ENCODE measurements at places on chromosomes 2 and 18.

GRCh38 chr2:127085317-127085681 is 21.7 kb downstream of the BIN1 start:
- no peak for DNase-seq

- no peak for DNase-seq
Measured at GRCh38 chr2:71220743-71221142, 6.2 kb downstream of the PAIP2B start.

DNA sequence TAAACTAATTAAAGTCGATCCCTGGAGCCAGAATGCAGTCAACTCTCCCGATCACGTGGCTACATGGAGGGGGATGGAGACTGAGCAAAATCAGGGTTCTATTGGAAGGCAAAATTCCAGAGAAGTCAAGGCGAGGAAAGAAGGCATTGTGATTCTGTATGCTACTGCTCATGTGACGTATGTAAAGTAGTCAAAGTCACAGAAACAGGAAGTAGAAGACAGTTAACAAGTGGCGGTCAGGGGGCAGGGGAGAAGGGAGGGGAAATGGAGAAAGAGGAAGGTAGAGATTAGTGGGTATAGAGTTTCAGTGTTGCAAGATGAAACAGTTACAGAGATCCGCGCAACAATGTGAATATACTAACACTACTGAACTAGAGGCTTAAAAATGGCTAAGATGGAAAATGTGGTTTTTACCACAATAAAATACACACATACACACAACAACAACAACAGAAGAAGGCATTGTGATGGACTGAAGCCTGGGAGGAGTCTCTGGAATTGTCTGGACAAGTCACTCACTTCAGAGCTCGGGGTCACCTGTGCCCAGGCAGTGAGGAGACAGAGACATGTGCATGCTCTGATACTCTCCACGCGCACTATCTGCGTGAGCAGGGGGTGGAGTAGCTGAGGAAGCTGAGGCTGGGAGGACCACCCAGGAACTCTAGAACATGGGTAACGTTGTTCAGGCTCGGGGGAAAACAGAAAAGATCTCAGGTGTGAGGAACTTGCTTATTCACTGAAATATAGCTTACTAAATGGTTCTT is 89.9 kb upstream of the CDCA7 start:
- DNase-seq: no peak

DNA sequence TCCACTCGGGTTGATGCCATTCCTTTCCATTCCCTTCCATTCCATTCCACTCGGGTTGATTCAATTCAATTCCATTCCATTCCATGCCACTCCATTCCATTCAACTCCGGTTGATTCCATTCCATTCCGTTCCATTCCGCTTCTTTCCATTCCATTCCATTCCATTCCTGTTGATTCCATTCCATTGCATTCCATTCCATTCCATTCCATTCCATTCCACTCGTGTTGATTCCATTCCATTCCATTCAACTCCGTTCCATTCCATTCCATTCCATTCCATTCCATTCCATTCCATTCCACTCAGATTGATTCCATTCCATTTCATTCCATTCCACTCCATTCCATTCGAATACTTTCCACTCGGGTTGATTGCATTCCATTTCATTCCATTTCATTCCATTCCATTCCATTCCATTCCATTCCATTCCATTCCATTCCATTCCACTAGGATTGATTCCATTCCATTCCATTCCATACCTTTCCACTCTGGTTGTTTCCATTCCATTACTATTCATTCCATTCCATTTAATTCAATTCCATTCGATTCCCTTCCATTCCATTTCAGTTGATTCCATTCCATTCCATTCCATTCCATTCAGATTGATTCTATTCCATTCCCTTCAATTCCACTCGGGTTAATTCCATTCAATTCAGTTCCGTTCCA is 1141.8 kb downstream of the RPIA start:
- no peak for DNase-seq

- no peak for DNase-seq
Measured at GRCh38 chr2:12167525-12168317, 421.3 kb downstream of the LPIN1 start.

GRCh38 chr2:231571661-231572191 is 20.9 kb upstream of the TEX44 start:
- DNase-seq: no peak

DNA sequence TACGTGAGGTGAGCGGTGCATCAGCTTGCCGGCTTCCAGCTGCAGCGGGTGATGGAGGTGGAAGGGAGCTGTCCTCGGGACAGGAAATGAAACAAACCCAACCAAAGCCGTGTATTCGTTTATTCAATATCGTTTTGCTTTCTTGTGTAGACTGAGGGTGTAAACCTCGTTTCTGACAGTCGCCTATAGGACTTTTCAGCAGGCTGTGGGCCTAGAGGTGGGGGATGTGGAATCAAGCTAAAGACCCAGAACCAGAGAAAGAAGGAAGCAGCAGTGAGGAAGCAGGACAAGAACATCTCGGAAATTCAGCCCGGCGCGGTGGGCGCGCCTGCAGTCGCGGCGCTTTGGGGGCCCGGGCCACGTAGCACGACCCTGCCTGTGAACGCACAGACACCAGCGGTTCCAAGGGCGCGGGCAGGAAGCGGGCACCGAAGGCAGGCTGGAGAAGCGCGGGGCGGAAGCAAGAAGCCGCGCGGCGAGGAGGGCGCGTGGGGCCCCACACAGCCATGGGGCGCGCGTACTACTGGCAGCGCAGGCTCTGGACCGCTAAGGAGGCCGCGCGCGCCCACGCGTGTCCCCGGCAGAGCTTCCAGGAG is 755 bp upstream of the ATP9B start:
- no peak for DNase-seq

- no peak for DNase-seq
Measured at GRCh38 chr2:110737783-110738182, 5.4 kb downstream of the ACOXL start.

GRCh38 chr2:157315901-157316300 is 9.7 kb downstream of the ERMN start:
- no peak for DNase-seq

DNA sequence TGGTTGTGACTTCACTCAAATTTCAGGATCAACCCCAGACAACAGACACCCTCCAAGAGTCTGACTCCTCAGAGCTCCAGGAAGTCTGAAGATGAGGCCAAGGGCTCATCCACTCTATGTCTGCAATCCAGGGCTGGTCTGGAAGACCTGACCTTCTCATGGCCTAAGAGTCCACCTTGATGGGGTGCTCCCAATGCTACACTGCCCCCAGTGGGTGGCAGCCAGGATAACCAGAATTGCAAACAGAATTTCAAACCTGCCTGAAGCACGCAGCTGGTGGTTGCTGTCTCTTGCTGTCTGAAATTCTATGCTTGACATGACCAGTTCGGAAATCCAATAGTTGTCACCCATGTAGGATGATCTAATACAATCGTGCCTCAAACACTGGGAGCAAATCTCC is 96.0 kb downstream of the UXS1 start:
- DNase-seq: no peak

GRCh38 chr2:237234268-237234667 is 148.6 kb downstream of the COPS8 start:
- DNase-seq: no peak

DNA sequence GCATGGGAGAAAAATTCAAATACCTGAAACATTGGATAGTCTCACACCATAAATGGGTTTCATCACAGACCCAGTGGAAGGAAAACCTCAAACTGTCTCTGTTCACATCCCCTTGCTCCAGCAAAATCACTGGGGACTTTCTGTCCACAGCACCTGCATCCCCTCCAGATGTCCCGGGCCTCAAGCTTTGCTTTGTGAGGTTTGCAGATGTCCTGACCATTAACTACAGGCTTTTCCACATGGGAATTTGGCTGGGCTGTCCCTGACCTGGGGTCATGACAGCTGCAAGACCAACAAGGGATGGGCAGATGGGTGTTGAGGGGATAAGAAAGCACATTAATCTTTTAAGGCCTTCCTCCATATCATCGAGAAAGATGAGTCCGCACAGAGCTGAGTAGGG is 427.9 kb downstream of the TXNL1 start:
- no peak for DNase-seq

GRCh38 chr2:238289574-238289973 is 1.2 kb upstream of the PER2 start:
- no peak for DNase-seq

DNA sequence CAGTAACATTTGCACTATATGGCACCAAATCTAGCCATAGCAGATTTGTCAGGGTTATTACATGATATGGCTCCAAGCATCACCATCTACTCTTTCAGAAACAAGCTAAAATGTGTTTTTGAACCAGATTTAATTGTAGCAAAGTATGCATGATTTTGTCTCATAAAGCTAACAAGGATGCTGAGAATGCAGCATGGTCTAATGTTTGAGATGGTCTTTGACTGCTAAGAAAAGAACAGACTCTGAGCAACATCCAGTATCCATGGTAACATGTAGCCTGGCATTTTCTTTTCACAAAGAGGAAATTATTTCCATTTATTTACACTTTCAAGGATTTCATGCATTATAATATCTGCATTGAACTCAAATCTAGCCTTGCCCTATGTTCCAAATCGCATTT is 206.5 kb downstream of the PDE1A start:
- DNase-seq: no peak

DNA sequence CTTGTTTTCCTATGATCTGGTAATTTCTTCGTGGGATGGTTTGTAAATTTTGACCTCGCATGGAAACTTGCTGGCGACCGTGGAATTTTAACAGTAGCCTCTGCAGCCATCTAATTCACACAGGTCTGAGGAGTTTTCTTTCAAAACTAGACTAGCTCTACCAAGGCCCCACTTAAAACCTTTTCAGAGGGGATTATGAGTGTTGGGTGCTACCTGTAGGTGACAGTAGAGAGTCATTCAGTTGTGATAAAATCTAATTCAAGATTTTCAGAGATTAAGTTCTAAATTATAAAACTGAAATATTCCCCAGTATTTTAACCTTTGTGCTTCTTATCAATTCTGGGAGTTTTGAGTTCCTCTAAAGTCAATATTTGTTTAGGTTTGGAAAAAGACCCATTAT is 31.0 kb downstream of the THSD7B start:
- no peak for DNase-seq

GRCh38 chr18:25686960-25687500 is 335.1 kb upstream of the ZNF521 start:
- no peak for DNase-seq

GRCh38 chr2:101817481-101817880 is 120.0 kb downstream of the MAP4K4 start:
- DNase-seq: no peak

DNA sequence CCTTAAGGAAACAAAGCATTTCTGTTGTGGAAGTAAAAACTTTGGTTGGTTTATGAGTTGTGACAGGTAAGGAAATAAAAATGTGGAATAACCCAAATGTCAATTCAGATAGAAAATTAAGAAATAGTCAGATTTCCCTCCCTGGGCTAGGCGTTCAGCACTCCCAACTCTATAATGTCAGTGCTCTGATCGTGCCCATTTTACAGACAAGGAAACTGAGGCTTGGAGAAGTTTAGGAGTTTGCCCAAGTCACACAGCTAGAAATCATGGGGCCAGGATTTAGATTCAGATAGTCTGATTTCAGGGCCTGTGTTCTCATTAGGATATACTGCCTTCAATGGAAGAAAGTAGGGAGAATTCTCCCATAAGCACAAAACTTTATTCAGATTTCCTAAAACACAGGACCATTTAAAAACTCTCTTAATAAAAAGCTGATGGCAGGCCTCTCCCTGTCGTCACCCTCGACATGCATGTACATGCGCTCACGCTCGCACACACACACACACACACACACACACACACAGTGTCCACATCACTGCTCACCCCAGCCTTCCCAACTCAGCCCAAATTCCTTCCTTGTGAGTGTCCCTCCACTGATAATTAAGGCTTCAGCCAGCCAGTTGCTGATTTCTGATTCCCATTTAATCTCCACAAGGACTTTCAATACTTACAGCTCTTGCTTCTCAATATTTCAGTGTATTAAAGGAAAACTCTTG is 49.1 kb upstream of the SLC14A2 start:
- no peak for DNase-seq

- DNase-seq: no peak
Measured at GRCh38 chr2:96195410-96196066, 13.1 kb downstream of the STARD7 start.

GRCh38 chr18:53153281-53153680 is 813.3 kb downstream of the DCC start:
- no peak for DNase-seq

DNA sequence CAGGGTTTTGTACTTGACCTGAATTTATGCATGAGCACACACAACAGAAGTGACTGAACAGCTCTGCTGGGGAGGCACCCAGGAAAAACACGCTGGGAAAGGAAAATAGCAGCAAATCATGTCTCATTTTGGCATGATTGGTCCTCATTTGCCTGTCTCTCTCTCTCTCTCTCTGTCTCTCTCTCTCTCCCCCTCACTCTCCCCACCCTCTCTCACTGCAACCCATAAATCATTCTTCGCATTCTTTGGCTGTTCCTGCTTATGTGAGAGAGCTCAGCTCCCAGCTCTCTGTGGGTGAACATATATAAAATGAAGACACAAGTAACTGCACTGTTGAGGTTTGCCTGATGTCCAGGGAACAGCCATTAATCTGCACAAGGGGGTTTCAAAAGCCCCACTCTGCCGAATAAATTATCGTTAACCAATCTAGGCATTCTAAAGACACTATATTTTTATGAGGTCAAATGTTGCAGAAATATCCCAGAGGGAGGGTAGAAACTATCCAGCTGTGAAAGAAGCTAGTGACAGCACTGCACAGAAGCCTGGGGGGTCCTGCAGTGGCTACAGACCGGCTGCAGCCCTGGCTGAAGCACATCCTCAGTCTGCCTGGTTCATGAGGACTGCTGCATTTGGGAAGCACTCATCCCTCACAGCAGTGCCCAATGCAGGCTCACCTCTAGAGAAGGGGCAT is 260.3 kb downstream of the AFF3 start:
- DNase-seq: no peak

DNA sequence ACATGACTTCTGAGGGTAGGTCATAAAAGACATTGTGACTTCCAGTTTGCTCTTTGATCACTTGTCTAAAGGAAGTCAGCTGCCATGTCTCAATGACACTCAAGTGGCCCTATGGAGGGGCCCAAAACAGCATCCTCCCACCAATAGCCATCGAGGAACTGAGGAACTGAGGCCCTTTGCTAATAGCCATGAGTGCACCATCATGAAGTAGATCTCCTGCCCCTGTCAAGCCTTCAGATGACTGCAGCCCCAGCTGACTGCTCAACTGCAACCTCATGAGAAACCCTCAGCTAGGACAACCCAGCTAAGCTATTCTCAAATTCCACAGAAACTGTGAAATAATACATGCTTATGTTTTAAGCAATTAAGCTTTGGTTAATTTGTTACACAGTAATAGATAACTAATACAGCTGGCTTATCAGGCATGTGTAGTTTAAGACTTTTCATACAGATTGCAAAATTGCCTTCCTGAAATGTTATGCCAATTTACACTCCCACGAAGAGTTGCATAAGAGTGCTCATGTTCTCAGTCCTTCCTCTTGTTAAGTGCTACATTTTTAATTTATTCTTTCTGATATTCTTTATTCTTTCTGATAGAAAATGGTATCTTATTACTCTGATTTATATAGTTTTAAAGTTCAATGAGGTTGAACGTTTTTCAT is 105.6 kb upstream of the NDUFV2 start:
- no peak for DNase-seq

All from activated effector memory CD4-positive, alpha-beta T cell treated with Interleukin-2 at 50 U/mL for 16 hours (primary cell).